ELR (cell line): ENCODE measurements at places on chromosomes 16 and 17.

GRCh38 chr17:44037471-44037870 lies 22.7 kb upstream of the TMEM101 start:
- no peak for DNase-seq

DNA sequence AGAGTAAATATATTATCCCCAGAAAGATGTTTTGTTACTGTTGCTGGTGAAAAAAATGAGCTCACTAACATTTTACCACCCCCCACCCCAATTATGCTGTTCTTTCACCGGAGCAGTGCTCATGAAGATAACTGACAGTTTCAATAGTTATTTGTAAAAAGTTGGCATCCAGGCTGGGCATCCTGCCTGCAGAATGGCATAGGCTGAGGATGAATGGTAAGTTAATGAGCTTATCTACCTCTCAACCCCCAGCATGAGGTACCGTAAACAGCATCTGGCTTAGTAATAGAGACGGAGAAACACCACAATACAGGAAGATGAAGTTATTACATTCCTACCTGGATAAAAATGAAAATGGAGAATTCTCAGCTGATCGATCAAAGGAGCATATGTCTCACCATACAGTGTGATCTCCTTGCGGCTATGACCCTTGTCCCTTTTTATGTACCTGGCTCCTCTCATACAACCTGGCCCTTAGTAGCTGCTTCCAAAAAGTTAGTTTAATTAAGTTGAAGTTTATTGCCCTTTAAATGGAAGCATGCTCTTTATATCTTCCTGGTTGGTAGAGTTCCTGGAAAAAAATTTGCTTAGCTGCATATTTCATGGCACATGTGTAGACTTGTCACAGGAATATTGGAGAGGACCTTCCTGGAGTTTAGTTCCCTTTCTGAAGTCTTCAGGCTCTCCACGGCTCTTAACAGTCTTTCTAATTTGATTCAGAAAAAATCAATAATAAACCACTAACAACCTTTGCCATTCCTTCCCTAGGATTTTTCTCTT lies 61.2 kb upstream of the MPHOSPH6 start:
- no peak for DNase-seq

DNA sequence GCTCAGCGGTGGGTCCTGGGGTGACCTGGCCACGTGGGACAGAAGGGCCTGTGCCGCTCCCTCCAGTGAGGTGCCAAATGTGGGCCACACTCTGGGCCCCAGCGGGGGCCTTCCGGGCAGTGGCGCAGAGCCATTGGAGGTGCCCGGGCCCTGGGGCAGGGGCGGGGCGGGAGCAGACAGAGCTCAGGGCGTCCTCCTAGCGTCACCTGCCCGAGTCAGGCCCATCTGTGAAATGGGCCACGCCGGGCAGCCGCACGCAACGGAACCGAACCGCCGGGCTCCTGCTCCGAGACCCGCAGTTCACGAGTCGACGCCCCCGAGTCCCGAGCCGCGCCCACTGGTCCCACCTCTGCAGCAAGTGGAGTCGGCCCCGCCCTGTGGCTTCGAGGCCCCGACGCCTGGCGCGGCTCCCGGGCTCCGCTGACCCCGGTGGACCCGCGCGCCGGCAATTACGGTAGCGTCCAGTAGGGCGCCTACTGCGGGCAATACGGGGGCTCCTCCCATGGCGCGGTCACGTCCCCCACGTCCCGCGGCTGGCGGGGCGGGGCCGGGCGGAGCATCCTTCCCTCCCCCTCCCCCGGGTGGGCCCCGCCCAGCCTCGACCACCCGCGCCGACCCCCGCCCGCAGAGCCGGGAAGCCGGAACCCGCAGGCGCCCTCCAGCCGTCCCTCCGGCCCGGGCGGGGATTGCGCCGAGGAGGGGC lies 1.9 kb downstream of the SLC16A3 start:
- peak; percentile 94 for DNase-seq

GRCh38 chr17:28661635-28662526 lies at the start of the genes SDF2 and SUPT6H:
SDF2 (minus strand) TSS chr17:28661906; CDS start chr17:28661876, 30 bp downstream.
SUPT6H (plus strand) TSS chr17:28662205; CDS start chr17:28673402, 11,197 bp downstream.
- peak; percentile 93 for DNase-seq

GRCh38 chr17:19534562-19535149 lies 1.0 kb downstream of the SLC47A1 start:
- DNase-seq: no peak

DNA sequence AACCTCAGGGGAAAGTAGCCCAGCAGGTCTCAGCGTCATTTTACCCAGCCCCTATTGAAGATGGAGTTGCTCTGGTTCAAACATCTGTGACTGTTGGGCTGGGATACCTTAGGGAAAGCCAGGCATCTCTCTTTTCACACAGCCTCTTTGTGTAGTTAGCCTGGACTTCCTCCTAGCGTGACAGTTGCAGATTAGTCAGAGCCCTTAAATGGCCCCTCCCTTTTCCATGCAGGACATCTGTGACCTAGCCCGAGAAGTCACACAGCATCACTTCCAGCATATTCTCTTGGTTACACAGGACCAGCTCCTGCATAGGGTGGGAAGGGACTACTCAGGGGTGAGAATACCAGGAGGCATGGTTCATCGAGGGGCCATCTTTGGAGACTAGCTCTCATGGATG lies 375.0 kb upstream of the RBFOX1 start:
- DNase-seq: no peak

- no peak for DNase-seq
Observed at GRCh38 chr17:65473985-65474384, 87.5 kb downstream of the AXIN2 start.

GRCh38 chr17:79838522-79839274 lies 542 bp downstream of the CBX4 start:
- DNase-seq: peak; percentile 75

DNA sequence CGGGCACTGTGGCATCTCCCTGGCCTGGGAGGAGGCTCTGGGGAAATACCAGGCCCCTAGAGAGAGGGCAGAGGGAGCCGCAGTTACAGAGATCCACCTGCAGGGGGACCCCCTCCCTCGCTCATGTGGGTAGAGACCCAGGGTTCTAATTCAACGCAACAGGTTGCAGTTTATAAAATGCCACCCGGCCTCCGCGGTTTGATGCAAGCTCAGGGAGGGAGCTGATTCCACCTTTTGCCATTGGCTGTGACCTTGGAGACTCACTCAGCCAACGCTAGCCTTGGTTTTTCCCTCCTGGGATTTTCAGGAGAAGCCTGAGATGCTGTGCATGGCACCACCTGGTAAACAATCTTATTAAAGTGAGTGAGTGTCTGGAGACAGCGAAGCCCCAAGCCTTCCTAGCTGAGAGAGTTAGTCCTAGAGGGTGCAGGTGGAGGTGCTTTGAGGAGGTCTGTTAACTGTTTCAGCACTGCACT lies 12.1 kb downstream of the TTLL6 start:
- DNase-seq: peak; percentile 73

- no peak for DNase-seq
Observed at GRCh38 chr17:37518826-37519225, 29.1 kb downstream of the DUSP14 start.

DNA sequence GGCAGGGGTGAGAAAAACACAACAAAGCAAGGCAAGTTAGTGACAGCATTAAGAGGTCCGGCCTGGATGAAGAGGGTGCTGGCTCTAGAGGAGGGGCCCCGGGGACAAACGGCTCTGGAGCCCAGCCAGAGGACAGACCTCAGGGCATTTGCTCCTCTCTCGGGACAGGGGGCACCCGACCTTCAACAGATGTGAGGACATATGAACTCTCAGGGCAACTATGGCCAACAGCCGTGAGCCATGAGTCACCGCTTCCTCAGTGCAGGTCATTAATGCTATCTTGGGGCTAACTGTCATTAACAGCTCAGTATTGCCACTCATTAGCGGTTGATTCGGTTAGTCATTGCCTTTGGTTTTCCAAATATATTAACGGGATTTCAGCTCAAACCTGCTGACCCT lies 9.7 kb upstream of the ARL5C start:
- peak; percentile 46 for DNase-seq

- no peak for DNase-seq
Observed at GRCh38 chr17:2312736-2313135, 9.0 kb downstream of the SRR start.

GRCh38 chr17:32699247-32699646 lies 177.7 kb downstream of the MYO1D start:
- no peak for DNase-seq

DNA sequence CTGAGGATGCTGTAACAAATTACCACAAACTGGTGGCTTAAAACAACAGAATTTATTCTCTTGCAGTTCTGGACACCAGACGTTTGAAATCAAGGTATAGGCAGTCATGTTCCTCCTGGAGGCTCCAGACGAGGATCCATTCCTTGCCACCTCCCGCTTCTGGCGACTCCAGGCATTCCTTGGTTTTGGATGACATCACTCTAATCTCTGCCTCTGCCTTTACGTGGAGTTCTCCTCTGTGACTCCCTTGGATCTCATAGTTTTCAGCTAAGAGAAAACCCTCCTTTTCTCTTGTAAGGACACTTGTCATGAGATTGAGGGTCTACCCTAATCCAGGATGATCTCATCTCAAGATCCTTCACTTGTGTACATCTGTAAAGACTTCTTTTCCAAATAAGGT lies 31.4 kb upstream of the HS3ST3B1 start:
- DNase-seq: no peak

DNA sequence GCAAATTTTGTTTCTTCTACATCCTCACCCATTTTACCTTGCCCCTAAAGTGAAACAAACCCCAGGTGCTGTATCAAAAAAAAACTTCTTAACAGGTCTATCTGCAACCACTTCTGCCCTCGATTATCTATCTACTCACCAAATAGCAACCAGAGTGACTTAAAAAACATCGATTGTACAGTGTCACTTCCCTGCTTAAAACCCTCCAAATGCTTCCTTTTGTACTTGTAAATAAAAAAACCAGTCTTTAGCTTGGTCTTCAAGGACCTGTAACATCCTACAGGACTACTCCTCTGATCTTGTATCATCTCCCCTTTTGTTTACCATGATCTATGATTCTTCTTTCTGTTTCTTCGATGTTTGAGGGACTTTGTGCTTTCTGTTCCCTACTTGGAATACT lies 82.7 kb upstream of the CORO6 start:
- DNase-seq: no peak

DNA sequence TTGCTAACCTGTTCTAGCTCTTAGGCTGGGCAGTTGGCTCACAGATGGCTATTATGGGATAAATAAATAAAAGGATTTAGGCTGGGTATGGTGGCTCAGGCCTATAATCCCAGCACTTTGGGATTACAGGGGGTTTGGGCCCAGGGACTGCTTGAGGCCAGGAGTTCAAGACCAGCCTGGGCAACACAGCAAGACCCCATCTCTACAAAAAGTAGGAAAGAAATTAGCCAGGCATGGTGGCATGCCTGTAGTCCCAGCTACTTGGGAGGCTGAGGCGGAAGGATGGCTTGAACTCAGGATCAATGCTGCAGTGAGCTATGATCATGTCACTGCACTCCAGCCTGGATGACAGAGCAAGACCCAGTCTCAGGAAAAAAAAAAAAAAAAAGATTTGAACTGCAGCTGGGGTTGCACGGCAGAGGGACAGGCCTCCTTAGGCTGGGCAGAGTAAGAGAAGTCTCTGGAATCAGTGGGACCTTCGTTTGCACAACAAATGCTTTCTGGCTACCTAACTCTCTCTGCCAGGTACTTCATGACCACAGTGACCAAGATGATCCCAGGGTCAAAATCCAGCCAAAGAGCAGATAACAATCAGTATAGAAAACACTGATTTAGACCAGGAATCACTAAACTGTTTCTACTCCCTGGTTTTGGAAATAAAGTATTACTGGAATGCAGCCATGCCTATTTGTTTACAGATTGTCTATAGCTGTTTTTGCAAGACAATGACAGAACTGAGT lies 6.8 kb downstream of the RUSF1 start:
- no peak for DNase-seq

DNA sequence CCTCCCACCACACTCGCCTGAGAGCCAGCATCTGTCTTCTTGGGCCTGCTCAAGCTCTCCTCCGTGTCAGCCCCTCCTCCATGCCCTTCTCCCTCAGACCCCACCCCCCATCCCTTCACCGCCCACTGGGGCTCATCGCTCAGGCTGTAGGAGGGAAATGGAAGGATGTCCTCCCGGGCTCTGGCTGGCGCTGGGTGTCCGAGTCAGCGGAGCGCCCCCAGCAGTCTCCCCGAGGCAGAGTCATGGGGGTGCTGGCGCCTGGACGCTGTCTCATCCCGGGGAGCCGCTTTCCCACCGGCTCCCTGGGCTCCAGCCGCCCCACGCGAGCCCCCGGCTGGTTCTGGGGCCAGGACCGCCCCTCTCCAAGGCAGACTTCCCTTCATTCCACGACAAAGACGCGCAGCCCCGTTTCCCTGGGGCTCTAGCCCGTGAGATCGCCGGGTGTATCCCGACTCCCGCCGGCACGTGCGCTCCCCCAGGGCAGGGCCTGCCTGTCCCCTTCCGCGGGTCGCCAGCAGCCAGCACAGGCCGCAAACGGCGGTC lies 428 bp upstream of the ANTKMT start:
- DNase-seq: peak; percentile 79

DNA sequence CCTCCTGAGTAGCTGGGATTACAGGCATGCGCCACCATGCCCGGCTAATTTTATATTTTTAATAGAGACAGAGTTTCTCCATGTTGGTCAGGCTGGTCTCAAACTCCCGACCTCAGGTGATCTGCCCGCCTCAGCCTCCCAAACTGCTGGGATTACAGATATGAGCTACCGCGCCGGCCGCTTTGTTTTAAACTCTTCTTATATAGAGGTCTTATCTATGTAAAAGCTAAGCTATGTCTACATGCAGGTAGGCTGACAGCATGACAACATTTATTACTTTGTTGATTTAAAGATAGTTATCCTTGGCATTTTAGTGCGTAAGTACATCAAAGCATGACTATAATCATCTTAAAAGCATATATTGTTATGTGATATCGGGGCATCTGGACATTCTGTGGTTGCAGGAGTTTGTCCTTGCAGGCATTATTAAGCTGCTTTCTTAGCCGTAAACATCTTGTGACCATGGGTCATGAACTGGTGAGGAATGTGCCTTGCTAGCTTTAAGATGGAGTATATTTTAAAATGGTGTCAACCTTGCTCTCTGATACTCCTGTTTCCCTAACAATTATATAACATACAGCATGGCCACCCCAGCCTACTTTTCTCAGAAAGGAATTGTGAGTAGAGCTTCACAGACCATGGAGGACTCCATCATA lies 45.8 kb upstream of the TAOK1 start:
- no peak for DNase-seq

DNA sequence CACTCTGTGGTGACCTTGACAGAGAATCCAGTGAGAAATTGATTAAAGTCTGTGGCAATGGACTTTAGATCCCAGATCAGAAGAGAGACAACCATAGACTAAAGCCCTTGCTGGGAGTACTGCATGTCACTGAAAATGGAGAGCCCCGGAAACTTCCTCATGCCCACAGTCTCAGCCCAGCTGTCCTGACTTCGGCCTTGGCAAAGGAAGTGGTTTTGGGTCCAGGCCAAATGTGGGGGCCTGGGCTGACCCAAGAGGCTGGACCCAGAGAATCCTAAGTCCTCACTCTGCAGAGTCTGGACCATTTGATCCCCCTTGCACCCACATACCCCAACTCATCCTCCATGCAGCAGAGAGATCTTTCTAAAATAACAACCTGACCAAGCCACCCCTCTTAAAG lies 4.7 kb upstream of the BEAN1 start:
- DNase-seq: no peak
